ENCODE measurements at places on chromosomes 13 and 19. TPM values are rescaled to one million over a fixed set of nuclear protein-coding genes. Genes with fewer than 3 reads are reported as not detected.

ABHD17A gene
- polyA plus RNA-seq = 33.3 TPM

FUT1 gene
- 3.0 TPM for polyA plus RNA-seq

- no peak for DNase-seq
These were observed 62.3 kb upstream of the ZNF724 start for GRCh38 chr19:23312515-23312914.

KLK4 gene
- polyA plus RNA-seq = not detected

CRX gene
- polyA plus RNA-seq = not detected

DNA sequence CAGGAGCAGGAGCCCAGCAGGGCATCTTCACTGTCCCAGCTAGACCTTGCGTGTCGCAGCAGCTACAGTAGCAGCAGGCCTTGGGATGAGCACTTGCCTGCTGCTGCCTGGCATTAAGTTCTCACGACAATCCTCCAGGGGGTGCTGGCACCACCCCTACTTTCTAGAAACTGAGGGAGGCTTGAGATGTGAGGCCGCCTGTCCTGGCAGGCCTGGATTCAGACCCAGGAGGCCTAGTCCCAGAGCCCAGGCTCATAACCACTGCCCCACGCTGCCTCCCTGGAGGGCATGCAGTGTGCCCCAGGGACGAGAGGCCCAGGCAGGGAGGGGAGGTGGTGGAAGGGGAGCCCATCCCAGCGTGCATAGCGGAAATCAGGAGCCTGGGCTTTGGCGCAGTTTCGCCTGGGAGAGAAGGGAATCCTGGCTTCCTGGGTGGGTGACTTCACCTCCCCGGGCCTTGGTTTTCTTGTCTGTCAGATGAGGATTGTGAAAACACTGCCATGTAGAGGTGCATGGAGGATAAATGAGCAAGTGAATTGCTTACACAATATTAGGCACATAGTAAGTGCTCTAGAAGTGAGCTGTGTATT, 26.1 kb downstream of the PPP5C start:
- no peak for DNase-seq

NLRP11 gene
- polyA plus RNA-seq = 0.15 TPM

DNA sequence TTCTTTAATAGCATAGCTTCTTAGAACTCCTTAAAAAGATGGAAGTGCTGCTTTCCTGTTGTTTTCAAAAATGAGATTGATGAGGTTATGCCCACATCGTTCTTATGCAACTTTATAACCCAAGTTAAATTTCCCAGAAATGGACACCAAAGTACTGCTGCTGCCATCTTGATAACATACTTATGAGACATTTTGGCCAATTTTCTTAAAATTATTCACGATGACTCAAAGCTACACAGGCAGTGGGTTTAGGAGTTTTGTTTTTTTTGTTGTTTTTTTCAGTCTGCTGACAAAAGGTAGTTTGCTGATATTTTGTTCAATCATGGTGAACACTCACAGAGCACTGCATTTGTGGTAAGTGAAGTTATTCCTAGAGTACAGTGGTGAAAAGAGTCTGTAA, 54.9 kb upstream of the RFC3 start:
- no peak for DNase-seq

KIR2DL4 gene
- not detected for polyA plus RNA-seq

- DNase-seq = no peak
These were observed 41.4 kb downstream of the DEDD2 start for GRCh38 chr19:42175952-42176648.

Data from right renal cortex interstitium (tissue), 3 donors.